ENCODE measurements at places on chromosomes 2 and 18.

- no peak for DNase-seq
Measured at GRCh38 chr2:23918837-23919489, 8.0 kb downstream of the ATAD2B start.

- no peak for DNase-seq
Measured at GRCh38 chr2:102253753-102254150, 57.6 kb upstream of the IL1RL1 start.

DNA sequence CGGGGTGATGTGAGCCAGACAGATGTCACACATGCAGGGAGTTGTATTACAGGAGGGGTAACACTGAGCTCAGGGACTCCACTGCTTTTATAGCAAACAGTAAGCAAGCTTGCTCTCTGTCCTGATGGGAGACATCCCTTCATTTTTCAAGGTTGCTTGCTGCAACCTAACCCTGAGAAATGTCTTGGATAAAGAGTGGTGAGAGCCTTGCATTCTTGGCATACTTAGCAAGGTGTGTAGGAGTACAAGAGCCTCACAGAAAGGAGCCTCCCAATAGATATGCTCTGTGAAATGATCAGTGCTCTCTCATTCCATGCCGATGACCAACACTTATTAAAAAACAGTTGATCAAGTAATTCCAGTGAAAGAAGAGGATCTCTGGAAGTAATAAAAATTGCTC, 8.1 kb downstream of the PFN4 start:
- no peak for DNase-seq

DNA sequence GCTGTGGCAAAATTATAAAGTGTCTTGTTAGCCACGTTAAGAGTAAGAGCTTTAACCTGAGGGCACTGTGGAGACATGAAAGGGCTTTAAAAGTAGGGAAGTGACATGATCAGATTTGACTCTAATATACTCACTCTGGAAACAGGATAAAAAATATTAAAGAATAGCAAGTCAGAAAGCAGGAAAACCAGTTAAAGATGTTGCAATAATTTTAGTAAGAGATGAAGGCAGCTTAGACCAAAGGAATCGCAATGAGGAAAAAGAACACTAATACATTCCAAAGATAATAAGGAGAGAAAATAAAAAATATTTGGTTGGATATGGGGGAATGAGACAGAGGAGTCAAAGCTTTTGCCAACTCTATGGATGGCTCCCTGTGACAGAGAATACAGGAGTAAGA, 183.8 kb downstream of the DYM start:
- DNase-seq: no peak

- no peak for DNase-seq
Measured at GRCh38 chr2:84894131-84894586, 11.3 kb upstream of the TMSB10 start.

GRCh38 chr2:26488463-26489212, 10.7 kb upstream of the OTOF start:
- DNase-seq: no peak

DNA sequence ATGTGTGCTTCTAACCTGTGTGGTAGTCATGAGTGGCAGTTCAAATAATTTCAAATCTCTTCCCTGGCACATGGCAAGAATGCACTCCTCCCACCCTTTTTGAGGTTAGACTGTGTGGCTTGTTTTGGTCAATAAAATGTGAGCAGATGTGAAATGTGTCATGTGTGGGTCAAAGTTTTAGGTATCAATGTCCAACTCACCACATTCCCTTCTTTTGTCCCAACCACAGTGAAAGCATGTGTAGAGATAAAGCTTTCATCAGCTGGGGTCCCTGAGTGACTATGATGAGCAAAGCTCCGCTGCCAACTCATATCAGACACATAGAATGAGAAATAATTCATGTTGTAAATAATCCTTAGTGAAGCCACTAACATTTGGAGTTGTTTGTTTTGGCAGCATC, 118.2 kb downstream of the PAX3 start:
- DNase-seq: no peak

Data from heart right ventricle (tissue), 16 donors.